ENCODE measurements at places on chromosomes 1 and 21.
A peak's percentile ranks its signal among the peaks of the same experiment; 100 is the strongest.

DNA sequence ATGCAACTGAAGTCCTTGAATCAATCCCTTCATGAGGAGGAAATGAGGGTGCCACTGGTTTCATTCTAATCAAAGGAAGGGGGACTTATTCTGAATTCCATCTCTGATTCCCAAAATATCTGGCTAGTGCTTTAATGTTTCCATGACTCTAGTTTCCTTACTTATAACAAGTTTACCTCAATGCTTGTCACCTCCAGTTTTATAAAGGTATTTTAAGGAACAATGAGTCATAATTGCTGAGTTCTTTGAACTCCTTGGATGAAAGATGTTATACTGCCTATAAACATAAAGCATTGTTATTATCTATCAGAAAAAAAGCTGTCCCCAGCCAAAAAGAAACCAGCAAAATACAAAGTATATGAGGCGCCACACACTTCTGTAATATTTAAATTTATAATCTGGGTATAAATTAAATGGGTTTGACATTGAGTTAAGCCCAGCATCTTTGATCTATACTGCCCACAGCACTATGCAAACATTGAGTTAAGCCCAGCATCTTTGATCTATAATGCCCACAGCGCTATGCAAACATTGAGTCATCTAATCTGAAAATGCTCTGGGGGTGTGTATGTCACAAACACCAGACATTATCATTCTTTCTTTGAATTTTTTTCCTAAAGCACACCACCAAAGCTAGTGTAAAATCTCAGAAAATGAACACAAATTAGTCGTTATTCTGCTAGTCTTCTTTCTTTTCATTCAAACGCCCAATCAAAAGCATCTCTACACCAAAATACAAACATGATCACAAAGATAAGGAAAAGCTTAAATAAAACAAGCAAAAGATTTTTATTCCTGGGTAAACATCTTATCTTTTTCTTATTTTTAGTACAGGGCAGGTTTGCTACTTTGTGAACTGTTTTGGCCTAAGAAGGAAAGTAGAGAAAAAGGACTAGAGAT is 11.5 kb upstream of the CXADR start:
- DNase-seq = no peak

GRCh38 chr1:76925825-76926224 is 58.5 kb downstream of the ST6GALNAC5 start:
- no peak for DNase-seq

DNA sequence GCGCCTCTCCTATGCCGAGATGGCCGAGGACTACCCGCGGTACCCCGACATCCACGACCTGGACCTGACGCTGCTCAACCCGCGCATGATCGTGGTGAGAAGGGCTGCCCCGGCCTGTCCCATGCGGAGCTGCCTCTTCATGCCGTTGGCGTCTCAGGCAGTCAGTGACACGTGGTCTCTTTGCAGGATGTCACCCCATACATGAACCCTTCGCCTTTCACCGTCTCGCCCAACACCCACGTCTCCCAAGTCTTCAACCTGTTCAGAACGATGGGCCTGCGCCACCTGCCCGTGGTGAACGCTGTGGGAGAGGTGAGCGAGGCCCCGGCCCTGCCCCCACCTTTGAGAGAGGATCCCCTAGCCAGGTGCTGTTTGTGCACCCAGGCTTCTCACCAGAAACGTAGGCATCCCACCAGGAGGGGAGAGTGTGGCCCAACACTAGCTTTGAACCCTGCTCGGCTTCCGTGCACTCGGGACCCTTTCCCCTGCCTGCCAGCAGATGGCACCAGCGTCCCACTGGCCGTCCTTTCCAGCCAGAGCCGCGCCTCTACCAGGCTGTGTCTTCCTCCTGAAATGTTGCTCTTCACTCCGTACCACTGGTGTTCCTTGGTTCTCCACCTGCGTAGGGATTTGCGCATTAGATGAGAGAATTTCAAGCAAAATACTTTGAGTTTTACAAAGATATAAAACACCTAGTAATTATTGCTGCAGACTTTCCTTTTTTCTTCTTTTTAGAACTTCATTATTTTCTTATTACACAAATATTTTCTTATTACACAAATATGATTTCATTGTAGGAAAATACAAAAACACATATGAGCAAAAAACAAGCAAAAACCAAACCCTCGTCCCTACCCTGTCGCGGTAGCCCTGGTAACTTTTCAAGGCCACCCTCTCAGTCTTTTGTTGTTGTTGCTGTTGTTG is 9.0 kb downstream of the NPPA start:
- DNase-seq = peak; percentile 77

DNA sequence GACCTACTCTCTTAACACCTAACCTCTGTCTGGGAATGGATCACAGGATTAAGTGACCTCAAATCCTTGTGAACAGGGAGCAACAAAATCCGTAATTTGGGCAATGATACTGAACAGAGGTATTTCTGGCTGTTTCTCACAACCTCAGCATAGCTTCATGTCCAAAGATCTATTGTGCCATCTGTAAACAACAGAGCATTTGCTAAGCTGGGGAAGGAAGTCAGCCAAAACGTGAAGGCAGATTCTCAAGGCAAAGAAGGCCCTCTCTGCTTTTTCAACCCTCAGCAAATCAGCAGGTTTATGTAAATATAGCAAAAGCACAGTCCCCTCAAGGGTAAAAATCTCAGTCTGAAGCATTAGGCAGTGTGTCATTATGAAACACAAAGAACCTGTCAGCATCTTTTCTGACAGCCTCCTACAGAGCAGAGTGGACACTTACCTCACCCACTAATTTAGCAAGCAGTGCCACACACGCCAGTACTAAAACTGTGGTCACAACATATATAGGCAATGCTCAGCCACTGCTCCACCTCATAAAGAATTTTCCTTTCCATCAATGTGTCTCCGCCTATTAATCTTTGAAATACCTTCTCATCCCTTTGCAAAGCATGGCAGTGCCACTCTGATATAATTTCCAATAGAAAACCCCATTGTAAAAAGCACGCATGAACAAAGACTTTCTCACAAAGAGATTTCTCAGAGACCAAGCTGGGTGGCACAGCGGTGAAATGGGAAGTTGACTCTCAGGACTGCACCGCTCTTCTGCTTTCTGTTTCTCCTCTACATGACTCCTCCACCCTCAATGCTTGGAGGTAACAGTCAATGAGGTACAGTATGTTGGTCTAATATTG is 188.0 kb downstream of the RERE start:
- DNase-seq = no peak
